Foreskin keratinocyte (primary cell): ENCODE measurements at places on chromosomes 16 and 17. TPM values are rescaled to one million over a fixed set of nuclear protein-coding genes. Genes with fewer than 3 reads are reported as not detected.
A peak's percentile ranks its signal among the peaks of the same experiment; 100 is the strongest.

Gene KRT32
- not detected in 2 replicates for total RNA-seq

Gene HOXB8
- total RNA-seq, result not detected in 2 replicates

Gene SLC9A5
- total RNA-seq, result 1.6 and 2.1 TPM in 2 replicates

Gene TBC1D24
- 7.7 and 7.8 TPM in 2 replicates for total RNA-seq

DNA sequence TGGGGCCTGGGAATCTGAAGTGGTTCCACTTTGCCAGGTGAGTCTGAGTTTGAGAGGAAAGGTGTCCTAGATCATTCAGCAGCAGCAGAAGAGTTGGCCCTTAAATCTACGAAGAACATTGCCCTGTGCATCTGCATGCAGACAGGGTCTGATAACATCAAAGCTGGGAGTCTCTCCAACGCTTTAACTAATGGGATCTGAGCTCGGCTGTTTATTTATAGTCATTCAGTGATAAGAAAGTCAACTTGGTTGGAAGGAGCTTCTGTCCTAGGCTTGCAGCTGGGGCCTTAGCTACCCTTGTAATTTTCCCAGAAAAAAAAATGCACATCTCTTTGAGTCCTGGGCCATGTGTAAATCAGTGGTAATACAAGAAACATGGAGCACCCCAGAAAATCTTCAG lies 418.0 kb upstream of the HSBP1 start:
- DNase-seq, result no peak

DNA sequence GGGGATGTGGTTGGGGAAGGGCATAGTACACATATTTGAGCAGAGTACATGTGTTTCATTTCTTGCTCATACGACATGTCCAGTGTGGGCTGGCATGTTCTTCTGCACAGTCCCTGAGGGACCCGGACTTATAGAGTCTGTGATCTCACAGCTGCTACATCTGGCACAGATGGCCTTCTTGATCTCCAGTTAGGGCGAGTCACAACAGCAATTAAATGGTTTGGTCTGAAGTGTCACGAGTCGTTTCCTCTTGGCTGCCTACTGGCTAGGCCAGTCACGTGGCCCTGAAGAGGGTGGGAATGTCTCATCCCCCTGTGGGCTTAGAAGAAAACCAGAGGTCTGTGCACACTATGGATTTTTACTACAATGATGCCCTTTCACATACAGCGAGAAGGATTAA lies 443.6 kb downstream of the WWOX start:
- DNase-seq, result peak; percentile 12

DNA sequence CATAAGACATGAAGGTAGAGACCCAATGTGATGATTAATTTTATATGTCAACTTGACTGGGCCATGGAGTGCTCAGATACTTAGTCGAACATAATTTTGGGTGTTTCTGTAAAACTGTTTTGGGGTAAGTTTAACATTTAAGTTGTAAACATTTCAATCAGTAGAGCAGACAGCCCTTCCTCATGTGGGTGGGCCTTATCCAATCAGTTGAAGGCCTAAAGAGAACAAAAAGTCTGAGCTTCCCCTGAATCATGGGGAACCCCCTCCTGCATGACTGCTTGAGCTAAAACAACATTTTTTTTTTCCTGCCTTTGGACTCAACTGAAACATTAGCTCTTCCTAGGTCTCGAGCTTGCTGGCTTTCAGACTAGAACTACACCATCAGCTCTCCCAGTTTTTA lies 327.3 kb upstream of the SOX9 start:
- no peak for DNase-seq

- no peak for DNase-seq
These were observed 54.4 kb upstream of the RCVRN start for GRCh38 chr17:9959377-9959981.

GRCh38 chr16:55439101-55439690 lies 39.8 kb upstream of the MMP2 start:
- peak; percentile 30 for DNase-seq

DNA sequence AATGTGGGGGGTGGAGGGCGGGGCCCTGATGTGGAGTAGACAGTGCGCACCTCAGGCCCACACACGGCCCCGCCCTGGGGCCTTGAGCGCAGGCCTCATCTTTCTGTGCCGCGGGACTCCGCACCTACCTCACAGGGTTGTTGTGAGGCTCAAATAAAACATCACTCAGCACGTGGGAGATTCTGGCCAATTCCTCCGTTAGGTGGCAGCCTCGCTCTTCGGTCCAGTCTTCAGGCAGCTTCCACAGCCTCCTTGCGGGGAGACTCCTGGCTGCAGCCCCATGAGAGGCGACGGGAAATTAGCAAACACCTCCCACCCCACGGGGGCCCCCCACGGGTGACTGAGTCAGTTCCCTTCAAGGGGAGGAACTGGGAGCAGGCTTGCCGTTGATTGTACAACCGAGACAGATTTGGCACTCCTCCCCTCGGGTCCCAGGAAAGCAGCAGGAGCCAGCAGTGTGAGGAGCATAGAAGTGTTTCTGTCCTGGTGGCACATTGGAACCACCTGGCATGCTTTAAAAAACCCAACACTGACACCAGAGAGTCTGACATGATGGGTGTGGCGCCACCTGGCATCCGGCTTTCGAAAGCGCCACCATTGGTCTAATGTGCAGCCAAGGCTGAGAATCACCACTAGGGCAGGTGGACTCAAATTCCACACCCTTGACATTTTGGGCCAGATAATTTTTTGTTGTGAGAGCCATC lies 7.6 kb downstream of the MRM1 start:
- peak; percentile 73 for DNase-seq

GRCh38 chr16:617855-618254 lies 12.9 kb upstream of the WFIKKN1 start:
- DNase-seq, result no peak

DNA sequence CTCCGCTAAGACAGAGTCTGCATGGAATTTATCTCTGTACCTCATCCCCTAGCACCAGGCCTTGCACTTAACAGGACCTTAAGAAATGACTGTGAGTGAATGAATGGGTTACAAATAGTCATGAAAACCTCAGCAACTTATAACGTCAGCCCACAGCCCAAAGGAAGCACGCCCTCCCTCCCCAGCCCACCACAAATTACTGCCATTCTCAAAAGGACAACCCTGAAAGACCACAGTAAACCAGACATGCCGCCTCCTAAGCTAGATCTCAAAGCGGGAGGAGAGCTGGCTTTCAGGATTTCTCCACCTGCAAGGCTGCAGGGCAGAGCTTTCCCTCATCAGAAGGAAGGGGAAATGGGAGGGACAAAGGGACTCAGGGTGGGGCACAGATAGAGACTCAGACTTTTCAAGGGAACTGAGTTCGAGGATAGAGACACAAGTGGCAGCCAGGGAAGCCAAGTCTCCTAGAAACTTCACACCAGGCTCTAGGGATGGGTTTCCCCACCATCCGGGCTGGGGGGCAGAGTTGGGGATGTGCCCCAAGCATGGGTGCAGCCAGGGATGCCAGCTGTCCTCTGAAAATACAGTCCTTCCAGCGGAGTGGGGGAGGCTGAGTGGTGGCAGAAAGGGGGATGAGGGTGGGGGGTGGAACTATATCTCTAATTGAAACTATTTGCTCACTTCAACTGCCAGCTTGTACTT lies 56.7 kb downstream of the PLXDC1 start:
- DNase-seq, result no peak

DNA sequence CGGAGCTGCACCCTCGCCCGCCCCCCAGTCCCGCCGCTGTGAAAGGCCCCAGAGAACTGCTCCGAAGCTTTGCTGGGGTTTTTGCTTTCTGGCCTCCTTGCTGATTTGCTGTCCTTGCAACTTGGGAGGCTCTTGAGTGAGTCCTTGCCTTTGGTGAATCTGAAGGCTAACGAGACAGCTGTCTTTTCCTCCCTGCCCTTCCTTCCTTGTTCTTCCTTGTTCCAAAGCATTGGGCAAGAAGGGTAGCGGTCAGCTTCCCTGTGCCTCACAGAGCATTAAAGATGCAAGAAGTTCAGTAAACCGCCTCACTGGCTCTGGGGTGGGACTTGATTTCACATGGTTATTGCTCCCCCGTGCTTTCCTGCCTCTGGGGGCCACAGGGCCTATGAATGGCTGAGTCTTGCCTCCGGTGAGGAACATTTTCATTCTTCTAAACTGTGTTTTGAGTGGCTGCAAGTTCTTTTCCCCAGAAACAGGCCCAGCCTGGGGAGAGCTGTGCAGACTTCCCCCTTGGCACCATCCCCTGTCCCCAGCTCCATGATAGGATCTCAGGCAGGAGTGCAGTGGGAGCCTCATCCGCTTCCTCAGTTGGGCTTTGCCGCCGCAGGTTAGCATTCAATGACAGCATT lies 1.4 kb downstream of the YPEL2 start:
- DNase-seq, result no peak
